Jurkat, Clone E6-1 (cell line): ENCODE measurements at places on chromosomes 11 and 22.
A peak's percentile ranks its signal among the peaks of the same experiment; 100 is the strongest.

DNA sequence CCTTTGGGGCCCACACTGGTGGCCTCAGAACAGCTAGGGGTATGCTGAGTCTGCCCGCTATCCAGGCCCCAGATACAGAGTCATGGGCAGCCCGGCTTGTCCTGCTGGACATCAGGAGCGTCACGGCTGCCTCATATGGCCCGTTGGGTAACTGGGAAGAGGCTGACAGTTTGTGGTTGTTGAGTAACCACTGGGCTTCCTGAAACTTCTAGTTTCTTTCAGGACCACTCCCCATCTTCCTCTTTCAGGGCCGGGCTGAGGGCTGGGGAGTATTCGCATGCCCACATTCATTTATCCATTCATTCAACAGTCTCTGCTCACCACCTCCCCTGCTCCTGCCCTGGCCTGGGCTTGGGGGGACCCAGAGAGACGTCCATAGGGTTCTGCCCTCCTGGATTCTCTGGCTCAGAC, 13.4 kb upstream of the P2RY2 start:
- DNase-seq: no peak

GRCh38 chr22:26325641-26326040, 103.4 kb upstream of the ASPHD2 start:
- DNase-seq: no peak

GRCh38 chr11:26264266-26264665, 67.7 kb upstream of the ANO3 start:
- DNase-seq: no peak

- no peak for DNase-seq
Measured at GRCh38 chr22:42907404-42908373, 50.6 kb upstream of the ARFGAP3 start.

DNA sequence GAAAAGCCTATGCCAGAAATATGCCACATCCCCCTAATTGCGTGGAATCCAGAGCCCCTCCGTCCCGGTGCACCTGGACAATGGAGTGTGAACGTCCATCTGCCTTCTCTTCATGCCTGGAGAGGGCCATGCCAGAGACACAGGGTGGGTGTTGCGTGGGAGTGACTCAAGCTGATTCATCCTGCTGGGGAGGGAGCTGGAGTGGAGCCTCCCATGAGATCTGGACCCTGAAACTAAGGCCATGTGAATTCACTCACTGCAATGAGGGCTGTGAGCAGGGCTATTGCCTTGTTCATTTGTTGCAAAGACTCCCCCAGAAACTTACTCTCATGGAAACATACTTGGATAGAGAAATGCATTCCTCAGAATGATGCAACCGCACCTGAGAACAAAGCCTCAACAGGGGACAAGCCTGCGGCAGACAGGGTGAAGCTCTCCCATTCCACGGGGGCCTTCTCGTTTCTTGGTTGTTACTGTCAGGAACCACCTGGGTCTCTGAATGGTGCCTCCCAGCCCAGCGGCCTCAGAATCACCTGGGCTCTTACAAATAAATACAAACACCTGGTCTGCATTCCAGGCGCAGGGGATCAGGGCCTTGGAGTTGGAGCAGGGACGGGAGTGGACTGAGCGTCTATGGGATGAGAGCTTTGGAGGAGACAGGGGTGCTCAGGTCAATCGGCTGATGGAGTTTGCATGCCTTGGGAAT, 1031.2 kb downstream of the BRD1 start:
- no peak for DNase-seq

DNA sequence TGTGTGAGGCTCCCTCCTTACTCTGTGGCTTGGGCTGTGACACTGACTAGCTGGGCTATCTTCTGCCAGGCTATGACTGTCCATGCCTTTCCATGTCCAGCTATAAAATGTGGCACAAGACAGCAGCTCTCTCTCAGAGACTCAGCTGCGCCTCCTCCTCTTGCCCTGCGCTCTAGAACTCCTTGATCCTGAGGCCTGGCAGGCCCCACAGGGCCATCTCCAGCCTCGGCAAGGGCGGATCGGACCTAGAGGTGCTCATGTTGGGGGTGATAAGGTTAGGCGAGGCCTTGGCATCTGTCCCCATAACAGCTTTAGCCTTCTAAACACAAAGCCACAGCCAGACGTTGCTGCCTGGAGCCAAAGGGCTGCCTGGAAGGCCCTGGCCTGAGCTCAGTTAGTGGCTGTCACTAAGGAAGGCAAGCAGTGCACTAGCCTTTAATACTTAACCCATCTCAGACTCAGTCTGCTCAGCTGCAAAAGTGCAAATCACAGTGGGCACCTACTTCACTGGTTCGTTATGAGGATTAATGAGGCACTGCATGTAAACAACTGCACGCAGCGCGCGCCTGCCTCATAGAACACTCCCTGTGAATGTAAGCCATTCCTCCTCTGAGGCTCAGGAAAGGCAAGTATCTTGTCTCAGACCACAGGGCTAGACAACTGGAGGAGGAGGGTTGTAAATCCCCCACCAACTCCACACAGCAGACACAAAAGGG, 1.2 kb downstream of the GUCD1 start:
- DNase-seq: no peak

DNA sequence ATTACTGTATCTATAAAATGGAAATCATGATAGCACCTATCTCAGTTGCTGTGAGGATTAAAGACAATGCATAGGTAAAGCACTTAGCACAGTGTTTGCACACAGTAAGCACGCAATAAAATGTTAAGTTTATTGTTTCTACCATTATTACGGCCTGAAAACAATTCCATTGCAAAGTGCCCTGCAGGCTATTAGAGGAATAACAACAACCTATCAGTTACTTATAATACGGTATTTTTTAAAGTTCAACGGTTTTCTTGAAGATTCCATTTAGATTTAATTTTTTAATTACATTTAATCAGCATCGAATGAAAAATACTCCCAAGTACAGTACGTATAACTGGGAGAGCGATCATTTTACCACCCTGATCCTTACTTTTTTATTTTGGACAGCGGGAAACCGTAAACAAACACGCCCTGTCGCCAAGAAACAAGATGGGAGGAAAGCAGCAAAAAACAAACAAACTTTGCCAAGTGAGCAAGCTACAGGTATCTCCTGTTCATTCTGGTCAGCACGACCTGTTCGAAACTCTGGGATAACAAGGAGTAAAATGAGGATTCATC, 893 bp downstream of the SLC36A4 start:
- DNase-seq: peak; percentile 12

DNA sequence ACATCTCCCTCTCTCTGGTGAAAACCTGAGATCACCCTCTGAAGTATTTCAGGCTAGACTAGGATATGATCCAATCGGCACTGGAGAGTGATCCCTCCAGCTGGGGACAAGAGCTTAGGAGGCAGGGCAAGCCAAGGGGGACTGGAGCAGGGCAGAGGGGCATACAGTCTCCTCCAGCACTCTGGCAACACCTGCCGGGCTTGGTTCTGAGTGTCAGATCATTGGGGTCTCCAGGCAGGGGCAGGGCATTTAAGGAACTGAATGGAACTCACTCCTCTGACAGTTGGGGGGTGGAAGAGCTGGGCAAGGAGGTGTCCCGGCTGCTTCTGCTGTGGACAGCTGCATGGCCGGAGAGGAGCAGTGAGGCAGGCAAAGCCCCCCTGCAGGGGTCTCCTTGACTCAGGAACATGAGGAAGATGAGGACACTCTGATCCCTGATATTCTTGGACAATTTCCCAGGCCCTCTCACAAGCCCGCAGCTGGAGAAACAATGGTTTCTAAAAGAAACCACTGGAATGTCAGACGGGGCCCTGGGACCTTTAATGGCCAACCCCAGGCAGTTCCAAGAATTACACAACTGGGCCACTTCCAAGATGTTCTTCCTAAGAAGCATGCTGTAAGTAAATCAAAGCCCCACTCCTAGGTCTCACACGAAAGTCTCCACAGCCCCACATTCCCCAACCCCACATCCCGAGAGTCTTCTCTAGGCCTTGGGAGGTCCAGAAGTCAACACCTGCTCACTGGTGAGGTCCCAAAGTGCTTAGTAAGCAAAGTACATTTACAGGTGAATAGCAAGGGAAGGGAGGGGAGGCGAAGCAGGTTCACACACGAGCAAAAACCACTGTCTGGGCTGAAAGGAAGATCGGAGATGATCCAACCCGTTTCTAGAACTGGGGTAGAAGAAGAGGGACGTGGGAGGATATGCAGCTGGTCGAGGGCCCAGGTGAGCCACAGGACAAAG, 1.2 kb upstream of the CCDC86 start:
- DNase-seq: no peak

- no peak for DNase-seq
Measured at GRCh38 chr22:42676059-42676607, 26.9 kb upstream of the CYB5R3 start.

- peak; percentile 25 for DNase-seq
Measured at GRCh38 chr11:126465573-126466188, 110.2 kb downstream of the ST3GAL4 start.

- DNase-seq: peak; percentile 68
Measured at GRCh38 chr11:76152086-76152681, 54.1 kb downstream of the WNT11 start.

- no peak for DNase-seq
Measured at GRCh38 chr11:94883878-94884277, 89.5 kb downstream of the CWC15 start.

GRCh38 chr11:40986320-40986719, 473.1 kb downstream of the LRRC4C start:
- DNase-seq: no peak

DNA sequence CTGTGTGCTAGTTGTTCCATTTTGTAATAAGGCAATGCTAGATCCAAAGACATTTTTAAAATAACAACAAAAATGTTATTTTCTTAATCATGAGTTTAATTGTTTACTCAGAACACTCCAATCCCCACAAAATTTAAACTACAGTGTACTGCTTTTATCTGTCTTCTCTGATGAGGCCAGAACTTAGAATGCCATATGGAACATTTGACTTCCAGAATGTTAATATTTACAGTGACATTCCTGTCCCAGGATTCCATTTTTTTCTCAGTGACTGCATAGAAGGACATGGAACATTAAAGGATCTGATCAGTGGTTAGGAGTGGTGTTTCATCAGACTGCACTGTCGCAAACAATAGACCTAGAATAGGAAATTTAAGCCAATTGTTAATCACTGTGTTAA, 494.9 kb upstream of the ARHGAP42 start:
- DNase-seq: no peak

GRCh38 chr11:76735841-76736240, 47.3 kb upstream of the TSKU start:
- DNase-seq: no peak

DNA sequence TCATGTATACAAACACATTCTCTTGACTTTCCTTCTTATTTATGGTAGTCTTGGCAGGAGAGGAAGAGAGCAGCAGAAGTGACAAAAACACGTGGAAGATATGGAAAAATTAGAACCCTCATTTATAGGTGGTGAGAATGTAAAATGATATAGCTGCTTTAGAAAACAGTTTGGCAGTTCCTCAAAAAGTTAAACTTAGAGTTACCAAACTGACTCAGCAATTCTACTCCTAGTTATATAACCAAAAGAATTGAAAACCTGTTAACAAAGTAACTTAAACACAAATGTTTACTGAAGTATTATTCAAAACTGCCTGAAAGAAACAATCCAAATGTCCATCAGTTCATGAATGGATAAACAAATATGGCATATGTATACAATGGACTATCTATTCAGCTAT, 16.8 kb downstream of the NUCB2 start:
- DNase-seq: no peak

- DNase-seq: no peak
Measured at GRCh38 chr22:25353516-25354445, 134.3 kb downstream of the CRYBB2 start.

DNA sequence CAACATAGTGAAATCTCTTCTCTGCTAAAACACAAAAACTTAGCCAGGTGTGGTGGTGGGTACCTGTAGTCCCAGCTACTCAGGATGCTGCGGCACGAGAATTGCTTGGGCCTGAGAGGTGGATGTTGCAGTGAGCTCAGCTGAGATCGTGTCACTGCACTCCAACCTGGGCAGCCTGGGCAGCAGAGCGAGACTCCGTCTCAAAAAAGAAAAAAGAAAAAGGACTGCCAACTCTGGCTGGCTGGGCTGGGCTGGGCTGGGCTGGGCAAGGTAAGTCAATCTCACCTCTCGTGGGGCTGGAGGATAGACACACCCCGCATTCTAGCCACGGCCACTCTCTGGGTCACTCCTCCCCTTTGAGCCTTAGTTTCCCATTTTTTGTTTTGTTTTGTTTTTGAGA, 26.9 kb downstream of the TEF start:
- DNase-seq: no peak

DNA sequence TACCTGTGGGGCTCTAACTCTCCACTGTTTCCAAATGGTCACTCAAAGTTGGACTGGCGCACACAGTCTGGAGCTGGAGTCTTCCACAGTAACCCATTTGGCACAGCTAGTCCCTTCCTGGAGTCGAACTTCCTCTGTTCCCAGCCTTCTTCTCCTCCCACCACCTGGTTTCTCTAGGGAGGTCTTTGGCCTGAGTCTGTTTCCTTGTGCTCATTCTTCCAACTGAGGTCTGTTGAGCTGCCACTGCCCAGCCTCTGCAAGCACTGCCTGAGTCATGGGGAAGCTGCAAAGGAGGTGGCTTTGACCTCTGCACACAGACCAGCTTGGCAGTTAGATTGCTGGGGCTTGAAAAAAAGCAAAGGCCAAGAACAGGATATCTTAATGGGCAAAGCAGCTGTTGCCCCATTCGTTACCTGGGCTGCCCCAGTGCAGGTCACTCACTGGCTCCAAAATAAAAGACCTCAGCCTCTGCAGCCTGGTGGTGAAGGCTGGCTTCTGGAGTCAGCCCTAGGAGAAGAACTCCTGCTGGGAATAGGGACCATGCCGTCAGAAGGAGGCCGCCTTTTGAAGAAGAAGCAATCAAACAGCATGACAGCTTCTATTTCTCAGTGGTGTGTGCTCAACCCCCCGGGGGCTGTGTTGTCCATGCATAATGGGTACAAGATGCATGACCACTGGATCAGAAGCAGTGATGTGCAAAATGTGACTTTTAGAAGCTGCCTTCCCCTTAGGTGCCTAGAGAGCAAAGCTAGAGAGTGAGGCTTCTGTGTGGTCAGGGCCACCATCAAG, 3.0 kb downstream of the ADAMTS15 start:
- DNase-seq: no peak

GRCh38 chr11:14148653-14149273, 186.2 kb downstream of the SPON1 start:
- DNase-seq: peak; percentile 47

GRCh38 chr22:48945621-48946458, 881.8 kb downstream of the BRD1 start:
- DNase-seq: no peak

- DNase-seq: peak; percentile 75
Measured at GRCh38 chr11:925496-926301, at the start of gene AP2A2. AP2A2 (plus strand) TSS chr11:925870; CDS start chr11:926022, 152 bp downstream.
